ENCODE measurements at places on chromosomes 1 and 21.

- DNase-seq = no peak
These were observed 12.3 kb downstream of the LMX1A start for GRCh38 chr1:165344198-165344597.

DNA sequence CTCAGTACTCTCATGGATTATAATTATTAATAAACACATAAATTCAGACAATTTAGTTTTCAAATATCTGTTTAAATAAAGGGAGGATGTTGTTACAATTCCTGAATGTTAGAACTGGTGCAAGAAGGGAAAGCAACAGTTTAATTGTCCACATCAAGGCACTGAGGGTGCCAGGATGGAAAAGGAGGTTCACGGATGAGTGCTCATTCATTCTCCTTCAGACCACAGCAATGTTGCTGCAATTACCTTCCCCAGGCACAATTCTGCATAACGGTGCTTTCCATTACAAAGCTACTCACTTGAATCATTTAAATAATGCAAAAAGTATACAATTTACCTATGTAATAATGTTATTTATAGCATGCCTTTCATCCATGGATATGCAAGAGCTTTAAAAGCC, 52.3 kb upstream of the COG2 start:
- DNase-seq = no peak

- DNase-seq = no peak
These were observed 16.2 kb downstream of the CHRNB2 start for GRCh38 chr1:154583773-154584172.

DNA sequence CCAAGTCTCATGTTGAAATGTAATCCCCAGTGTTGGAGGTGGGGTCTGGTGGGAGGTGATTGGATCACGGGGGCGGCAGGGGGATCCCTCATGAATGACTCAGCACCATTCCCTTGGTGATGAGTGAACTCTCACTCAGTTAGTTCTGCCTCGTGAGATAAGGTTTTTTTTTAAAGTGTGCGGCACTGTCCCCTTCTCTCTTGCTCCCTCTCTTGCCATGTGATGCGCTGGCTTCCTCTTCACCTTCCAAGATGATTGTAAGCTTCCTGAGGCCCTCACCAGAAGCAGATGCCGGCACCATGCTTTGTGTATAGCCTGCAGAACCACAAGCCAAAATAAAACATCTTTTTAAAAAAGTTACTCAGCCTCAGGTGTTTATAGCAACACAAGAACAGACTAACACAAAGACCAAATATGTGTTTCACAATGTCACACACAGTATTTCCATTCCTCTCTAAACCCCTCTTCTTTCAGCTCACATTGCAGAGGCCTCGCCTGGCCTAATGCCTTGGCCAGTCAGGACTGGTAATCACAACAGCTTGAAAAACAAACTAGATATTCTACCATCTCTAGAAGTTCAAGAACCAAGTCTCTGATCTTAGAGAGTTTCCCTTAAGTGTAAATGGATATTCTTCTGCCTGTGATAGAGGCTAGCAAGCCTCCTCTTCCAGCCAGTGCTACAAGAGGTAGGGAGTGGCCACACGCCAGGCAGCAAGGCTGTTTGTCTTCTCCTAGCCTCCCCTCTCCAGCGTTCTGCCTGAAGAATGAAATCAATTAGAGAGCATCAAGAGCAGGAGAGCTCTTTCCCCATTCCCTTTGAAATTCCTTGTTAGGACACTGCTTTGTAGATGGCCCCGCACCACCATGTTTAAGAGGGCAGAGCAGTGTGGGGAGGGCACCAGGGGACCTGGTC, 19.6 kb upstream of the RAP1A start:
- no peak for DNase-seq

GRCh38 chr1:171141688-171142415, 43.2 kb upstream of the FMO2 start:
- DNase-seq = no peak

- DNase-seq = no peak
These were observed 220.2 kb downstream of the DUSP10 start for GRCh38 chr1:221521686-221522085.

DNA sequence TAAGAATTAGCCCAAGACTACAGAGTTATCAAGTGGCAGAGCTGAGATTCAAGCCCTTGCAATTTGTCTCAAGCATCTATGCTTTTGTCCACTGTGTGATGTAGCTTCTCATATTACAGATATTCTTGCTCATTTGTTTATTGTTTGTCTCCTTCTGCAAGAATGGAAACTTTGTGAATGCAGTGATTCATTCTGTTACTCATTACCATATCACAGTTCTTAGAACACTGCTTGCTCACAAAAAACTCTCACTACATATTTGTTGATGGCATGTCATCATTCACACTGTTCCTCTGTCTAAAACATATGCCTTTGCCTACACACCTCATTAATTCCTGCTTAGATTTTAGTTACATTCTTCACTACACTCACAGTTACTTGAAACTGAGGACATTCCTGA, 1198.9 kb downstream of the PLA2G4A start:
- DNase-seq = no peak
